ENCODE measurements at places on chromosomes 1 and 21.

- no peak for DNase-seq
Measured at GRCh38 chr1:210233495-210234328, 1.1 kb downstream of the SERTAD4 start.

GRCh38 chr1:20586953-20587660 lies 1.8 kb upstream of the CDA start:
- no peak for DNase-seq

GRCh38 chr1:3074297-3074741 lies 5.3 kb downstream of the PRDM16 start:
- no peak for DNase-seq

- DNase-seq: no peak
Measured at GRCh38 chr1:221664253-221664652, 77.6 kb downstream of the DUSP10 start.

GRCh38 chr1:67831850-67832513 lies 1.3 kb downstream of the GNG12 start:
- no peak for DNase-seq

- DNase-seq: no peak
Measured at GRCh38 chr1:42315500-42315899, 19.5 kb downstream of the FOXJ3 start.

DNA sequence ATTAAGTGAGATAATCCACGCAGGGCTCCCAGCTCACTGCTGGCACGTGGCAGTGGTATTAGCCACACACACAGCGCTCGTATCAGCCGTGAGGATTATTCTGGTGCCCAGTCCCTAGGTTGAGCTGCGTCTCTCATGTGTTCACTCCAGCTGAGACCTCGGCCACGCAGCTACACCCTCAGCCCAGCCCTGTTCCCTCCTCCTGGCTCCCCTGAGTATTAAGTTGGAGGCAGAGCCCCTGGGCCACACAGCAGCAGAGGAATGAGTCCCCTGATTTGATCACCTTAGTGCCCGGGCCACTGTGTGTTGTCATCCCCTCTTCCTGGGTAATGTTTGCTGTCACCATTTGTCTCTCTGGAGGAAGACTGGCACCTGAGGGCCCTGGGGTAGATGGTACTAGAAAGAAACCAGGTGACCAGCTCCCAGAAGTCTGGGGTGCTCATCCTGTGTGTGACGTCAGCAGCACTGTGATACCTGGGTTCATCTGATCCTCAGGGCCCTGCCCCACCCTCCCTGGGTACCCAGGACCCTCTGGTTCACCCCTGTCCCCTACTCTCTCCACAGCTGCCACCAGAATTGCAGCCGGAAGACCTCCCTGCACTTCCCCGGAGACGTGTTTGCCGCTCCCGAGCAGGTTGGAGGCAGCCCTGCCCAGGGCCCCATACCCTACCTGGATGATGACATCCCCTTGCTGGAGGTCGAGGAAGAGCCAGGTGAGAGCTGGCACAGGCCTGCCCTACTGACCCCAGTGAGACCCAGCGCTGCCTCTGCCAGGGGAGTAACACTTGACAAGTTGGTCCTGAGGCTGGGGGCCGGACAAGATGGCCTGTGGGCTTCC lies 40.1 kb downstream of the DISP3 start:
- DNase-seq: no peak

GRCh38 chr1:43974443-43975248 lies at the start of gene ATP6V0B:
Gene ATP6V0B, plus strand, starts transcription at chr1:43974960. Its CDS starts 81 bp downstream, at chr1:43975041.
- peak; percentile 92 for DNase-seq

- DNase-seq: no peak
Measured at GRCh38 chr1:155910621-155911121, 478 bp downstream of the RIT1 start.

- no peak for DNase-seq
Measured at GRCh38 chr21:17523007-17523451, 10.2 kb downstream of the CXADR start.

DNA sequence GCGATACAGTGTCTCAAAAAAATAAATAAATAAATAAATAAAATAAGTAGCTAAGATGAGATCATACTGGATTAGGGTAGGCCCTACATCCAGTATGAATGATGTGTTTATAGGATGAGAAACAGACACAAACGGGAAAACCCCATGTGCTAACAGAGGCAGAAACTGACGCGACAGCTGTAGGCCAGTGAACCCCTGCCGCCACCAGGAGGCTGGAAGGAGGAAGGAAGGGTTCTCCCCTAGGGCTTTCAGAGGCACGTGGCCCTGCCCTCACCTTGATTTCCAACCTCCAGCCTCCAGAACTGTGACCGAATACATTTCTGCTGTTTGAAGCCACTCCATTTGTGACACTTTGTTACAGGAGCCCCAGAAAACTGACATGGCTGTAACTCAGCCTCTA lies 38.5 kb downstream of the CHD5 start:
- no peak for DNase-seq

GRCh38 chr1:194698908-194699318 lies 1512.5 kb upstream of the B3GALT2 start:
- no peak for DNase-seq

GRCh38 chr1:233343262-233343661 lies 15.7 kb downstream of the MAP3K21 start:
- DNase-seq: no peak

DNA sequence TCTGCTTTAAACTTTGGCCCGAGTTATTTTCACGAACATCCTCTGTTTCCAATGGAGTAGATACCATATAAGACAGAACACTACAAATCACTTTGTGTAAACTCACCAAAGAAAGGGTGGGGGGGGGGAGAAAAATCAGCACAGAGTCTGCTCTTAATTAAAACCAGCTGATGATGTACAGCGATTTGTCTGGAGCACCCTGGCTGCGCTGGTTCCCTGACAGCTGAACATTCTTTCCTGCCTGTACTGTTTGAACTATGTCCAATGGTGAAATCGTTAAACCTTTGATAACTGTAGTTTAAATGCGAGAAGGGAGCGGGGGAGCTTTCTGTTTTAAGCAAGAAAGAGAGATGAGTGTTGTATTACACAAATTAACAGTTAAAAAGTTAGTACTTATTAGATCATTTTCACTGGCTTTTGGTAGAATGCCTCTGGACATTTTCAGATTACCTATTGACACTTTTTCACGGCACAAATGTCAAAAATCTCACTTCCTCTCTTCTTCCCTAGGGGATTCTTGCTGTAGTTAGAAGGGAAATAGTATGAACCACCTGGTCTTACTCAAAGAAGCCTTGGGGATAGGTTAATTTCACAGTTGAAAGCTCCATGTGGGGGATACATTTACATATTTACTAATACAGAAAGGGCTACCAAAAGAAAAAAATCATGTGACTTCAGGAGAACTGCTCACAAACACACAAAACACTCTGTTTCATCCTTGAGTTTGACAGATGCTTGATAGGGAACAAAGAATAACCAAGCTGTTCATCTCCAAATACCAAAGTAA lies 140.2 kb upstream of the RUNX1 start:
- DNase-seq: no peak

GRCh38 chr21:45132841-45133573 lies 58.6 kb downstream of the ADARB1 start:
- DNase-seq: no peak

GRCh38 chr1:21329209-21329844 lies 39.1 kb upstream of the ECE1 start:
- no peak for DNase-seq

- DNase-seq: no peak
Measured at GRCh38 chr1:53155534-53155933, 13.1 kb upstream of the SLC1A7 start.

- no peak for DNase-seq
Measured at GRCh38 chr1:40773748-40774265, 9.8 kb upstream of the KCNQ4 start.

GRCh38 chr1:77538956-77539518 lies 143.4 kb downstream of the ZZZ3 start:
- DNase-seq: no peak

DNA sequence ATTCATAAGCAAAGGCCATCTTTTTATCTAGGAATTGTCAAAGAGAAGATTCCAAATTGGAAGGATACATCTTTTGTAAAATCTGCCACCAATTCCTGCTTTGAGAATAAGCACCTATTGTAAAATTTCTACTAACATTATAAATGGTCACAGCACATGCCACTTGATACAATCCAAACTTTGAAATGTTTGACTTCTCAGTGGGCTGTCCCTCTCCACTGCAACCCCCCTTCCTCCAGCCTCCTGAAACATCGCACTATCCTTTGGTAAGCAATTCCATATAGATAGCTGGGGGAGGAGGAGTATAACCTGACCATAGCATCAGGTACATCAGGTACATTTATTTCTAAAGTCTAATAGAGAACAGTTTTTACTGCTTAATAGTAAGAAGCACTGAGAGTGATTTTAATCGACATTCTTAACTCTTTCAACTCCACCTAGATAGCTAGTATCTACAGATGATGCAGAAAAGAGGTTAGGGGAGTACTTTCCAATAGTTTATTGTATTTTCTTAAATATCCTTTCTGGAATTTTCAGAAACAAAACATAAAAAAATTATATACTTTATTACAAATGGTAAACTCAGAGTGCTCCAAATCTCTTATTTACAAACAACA lies 2.9 kb downstream of the JUN start:
- DNase-seq: no peak
